ENCODE measurements at places on chromosomes 1 and 21. TPM values are rescaled to one million over a fixed set of nuclear protein-coding genes. Genes with fewer than 3 reads are reported as not detected.
A peak's percentile ranks its signal among the peaks of the same experiment; 100 is the strongest.

DNA sequence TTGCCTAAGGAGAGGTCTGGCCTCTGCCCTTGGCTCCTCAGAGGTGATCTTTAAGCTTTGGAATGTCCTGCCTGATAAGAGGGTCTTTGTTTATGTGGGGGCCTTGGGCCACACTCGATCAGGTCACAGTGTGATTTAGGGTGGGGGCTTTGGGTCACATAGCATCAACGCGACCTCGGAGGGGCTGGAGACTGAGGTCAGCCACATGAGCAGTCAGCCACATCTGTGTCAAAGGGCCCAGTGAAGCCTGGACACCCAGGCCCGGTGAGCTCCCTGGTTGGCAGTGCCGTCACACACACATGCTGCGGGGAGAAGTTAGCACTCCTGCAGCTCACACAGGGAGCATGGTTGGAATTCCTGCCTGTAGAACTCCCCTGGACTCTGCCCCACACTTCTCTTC, 345.0 kb downstream of the NPHP4 start:
- peak; percentile 53 for DNase-seq

- DNase-seq: no peak
Observed at GRCh38 chr1:29426701-29427279, 190.5 kb downstream of the PTPRU start.

- peak; percentile 66 for DNase-seq
Observed at GRCh38 chr1:209850342-209850979, 22.7 kb downstream of the UTP25 start.

GRCh38 chr1:101975371-101975770, 21.4 kb downstream of the OLFM3 start:
- DNase-seq: no peak

DNA sequence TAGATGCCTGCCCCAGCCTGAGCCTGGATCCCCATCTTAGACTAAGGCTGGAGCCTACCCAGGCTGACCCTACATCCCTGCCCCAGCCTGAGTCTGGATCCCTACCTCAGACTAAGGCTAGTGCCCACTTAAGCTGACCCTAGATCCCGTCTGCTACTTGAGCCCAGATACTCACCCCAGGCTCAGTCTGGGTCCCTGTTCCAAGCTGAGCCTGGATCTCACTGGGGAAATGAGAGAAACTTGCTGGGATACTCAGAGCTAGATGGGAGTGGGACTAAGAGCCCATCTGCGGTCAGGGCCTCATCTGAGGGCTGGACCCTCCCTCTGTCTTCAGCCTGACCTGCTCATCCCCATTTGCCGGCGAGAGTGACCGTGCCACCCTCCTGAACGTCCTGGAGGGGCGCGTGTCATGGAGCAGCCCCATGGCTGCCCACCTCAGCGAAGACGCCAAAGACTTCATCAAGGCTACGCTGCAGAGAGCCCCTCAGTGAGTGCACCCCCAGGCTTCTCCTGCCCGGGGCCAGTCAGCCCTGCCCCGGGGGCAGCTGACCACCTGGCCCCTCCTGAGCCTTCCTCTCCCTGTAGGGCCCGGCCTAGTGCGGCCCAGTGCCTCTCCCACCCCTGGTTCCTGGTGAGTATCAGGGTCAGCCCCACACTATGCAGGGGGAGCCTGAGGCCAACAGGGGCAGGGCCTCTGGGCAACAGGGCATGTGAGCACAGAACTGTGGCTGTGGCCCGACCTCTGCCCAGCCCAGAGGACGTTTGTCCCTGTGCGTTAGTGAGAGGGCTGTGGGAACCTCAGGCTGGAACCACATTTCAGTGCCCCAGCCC, 36.8 kb downstream of the TRIM11 start:
- DNase-seq: peak; percentile 28

SAMD11 gene
- total RNA-seq: 0.63 TPM

FCRL1 gene
- not detected for total RNA-seq

GRCh38 chr1:167819849-167820683, 93.9 kb downstream of the ADCY10 start:
- no peak for DNase-seq

- DNase-seq: no peak
Observed at GRCh38 chr1:156750711-156751450, 594 bp downstream of the HDGF start.

ATP1A4 gene
- not detected for total RNA-seq

GRCh38 chr1:22872981-22873664, 99.5 kb downstream of the LACTBL1 start:
- DNase-seq: no peak

DNA sequence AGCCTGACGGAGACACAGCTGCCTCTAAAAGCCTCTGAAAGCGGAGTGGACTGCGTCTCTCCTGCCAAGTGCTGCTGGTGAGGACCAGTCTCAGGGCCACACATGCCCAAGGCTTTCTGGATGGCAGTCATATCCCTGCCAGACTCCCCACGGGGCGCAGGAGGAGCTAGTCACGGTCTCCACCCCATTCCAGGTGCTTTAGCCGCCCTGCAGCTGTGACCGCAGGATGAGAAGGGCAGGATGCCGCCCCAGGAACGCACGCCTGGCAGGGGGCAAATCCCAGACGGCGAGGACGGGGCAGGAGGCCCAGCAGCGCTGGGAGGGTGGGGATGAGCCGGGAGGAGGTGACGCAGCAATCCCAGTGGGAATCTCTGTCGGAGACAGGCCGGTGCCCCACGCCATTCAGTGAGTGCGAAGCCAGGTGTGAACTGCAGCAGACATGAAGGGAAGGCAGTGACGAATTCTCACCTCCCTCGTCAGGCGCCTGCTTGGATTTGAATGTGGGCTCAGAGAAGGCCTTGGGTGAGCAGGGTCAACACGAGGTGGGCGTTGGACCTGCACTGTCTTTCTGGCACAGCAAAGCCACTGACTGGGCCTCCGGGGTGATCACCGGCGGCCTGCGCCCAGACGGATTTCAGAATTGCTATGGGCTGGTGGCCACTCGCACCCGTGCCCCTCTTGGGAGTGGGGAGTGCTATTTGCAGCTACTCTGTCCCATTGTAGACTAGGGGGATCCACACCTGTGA, 38.5 kb upstream of the SLC19A1 start:
- peak; percentile 19 for DNase-seq

GRCh38 chr1:54940042-54940441, 40.4 kb upstream of the TMEM61 start:
- DNase-seq: no peak

CCDC17 gene
- total RNA-seq: 2.4 TPM

GRCh38 chr1:236281198-236281653, 532 bp downstream of the ERO1B start:
- no peak for DNase-seq

GRCh38 chr1:63321785-63322113, 618 bp upstream of the FOXD3 start:
- no peak for DNase-seq

SFPQ gene
- total RNA-seq: 285 TPM

TMEM61 gene
- 0.30 TPM for total RNA-seq

DNA sequence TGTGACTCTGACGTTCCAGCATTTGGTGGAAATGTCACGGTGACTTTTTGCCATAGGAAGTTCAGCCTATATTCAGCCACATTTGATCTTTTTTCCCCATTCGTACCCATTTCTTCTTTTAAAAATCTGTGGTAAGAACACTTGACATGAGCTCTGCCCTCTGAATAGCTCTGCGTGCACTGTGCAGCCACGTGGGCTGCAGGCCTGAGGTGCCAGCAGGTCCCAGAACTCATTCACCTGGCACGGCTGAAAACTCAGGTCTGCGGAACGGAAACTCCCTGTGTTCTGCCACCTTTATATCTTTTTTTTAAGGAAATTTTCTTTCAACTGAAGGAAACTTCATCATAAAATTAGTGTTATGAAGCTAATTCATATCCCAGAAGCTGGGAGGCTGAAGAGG, 28.6 kb downstream of the CEP104 start:
- DNase-seq: no peak

DNA sequence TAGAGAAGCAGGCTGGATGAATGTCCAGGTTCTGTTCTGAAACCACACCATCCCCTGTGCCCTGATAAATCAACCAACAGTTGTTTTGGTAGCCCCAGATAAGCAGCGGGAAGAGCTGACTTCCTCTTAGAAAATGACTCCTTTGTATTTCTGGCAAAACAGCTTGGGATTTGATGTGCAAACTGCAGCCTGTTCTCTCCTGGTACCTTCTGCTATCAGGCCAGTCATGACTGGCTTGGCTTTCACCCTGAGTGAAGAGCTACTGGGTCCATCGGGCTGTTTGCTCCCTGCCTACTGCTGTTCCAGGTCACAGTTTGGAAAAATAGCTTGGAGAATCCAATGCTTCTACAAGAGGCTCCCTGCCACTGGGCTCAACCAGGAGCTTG, 116.8 kb downstream of the DTL start:
- DNase-seq: no peak

OXCT2 gene
- 4.6 TPM for total RNA-seq

GRCh38 chr1:104868794-104869193, 1119.1 kb downstream of the AMY1C start:
- DNase-seq: no peak

GRCh38 chr1:180918519-180918918, 5.8 kb downstream of the KIAA1614 start:
- DNase-seq: no peak

GRCh38 chr1:52880206-52880605, 37.6 kb downstream of the ZYG11A start:
- no peak for DNase-seq

DNA sequence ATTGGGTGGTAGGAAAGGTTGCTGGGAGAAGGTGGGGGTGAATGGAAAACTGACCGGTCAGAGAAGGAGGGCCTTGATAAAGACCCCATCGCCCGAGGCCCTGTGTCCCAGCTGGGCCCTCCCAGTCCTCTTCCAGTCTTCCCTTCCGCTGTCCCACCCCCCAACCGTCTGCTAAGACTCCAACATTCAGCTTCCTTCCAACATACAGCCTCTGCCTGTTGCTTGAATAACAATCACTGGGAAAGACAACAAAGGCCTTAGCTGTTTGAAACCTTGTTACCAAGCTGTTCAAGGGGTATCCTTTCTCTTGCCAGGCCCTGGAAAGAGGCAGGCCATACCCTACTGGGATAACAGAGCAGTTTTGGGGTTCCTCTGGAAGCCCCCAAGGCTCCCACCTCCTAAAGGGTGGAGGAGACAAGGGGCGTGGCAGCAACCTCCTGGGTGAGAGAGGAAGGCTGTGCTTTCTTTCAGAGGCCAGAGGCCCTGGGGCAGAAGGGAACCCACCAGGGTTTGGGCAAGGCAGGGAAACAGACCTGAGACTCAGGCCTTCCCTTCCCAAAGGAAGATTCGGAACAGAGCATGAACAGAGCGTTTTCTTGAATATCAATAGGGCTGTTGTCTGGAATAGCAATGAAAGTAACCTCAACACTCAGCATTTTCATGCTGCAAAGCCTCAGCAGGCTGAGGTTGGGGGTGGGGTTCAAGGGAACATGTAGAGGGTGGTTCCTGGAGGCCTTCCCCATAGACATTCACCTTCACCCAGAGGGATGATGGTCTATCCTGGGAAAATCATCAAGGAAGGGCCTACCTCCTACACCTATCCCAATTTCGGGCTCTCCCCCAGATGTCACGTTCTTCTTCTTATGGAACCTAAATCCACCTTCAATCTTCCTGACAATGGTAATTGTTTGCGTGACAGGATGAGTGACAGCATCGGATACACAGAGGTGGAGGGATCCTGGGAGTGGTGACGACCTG, 4.1 kb downstream of the ETNK2 start:
- no peak for DNase-seq

- DNase-seq: no peak
Observed at GRCh38 chr1:147223740-147224615, 1.2 kb downstream of the FMO5 start.

PLA2G2D gene
- total RNA-seq: not detected

SPRR1B gene
- not detected for total RNA-seq

DNA sequence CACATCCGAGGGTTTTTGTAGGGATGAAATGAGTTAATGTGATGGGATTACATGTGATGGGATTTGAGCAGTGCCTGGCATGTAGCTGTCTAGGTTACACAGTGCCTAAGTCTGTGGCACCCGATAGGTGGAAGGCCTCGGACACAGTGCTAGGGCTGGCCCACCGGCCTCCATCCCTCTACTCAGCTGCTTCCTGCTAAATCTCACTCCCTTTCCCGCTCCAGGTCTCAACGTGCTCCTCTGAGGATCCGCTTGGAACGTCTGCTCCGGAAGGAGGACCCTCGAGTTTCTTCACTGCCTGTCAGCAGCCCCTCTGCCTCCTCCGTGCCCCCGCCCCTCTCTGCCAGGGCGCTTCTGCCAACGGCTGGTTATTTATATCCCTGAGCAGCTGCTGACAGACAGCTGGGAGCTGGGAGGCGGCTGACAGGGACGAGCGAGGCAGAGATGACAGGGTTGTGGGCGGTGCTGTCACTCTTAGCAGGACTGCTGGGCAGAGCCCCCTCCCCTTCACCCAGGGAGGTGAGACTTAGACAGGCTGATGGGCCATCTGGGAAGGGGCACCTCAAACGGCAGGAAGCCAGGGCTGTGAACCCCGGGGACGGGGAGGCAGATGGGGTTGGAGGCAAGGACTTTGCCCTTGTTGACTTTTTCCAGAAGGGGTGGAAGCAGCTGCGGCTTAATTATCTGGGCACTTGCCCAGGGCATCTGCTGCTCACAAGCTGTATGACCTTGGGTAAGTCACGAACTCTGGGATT, 26.6 kb upstream of the LRRN2 start:
- DNase-seq: no peak

DNA sequence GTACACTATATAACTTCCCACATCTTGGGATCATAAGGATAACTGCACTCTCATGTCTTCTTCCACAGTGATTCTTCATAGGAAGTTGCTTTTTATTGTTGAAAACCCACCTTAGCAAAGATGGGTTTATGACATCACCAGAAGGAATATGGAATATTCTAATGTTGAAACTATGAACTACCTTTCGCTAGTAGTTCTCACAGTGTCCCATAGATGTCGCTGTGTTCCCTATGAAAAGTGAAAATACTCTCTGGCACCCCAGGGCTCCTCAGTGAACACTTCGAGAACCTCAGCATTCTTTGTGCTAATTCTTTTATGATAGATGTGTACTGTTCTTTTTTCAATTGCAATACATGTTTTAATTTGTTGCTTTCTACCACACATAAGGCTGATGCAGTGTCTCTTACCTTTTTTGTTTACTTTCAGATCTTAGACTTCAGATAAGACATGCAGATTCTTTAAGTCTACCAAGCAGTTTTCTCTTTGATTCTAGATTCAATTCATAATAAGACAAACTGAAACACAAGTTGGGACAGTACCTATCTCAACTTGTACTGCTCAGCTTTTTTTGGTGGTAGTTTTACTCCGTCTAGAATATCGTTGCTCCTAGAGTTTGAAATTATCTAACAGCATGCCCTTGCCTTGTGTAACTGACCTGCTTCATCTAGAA, 90.8 kb downstream of the GTF2B start:
- no peak for DNase-seq

Measured in Caco-2 (cell line).